Renal cortex interstitium (tissue), 15 donors: ENCODE measurements at places on chromosomes 3 and 15. TPM values are rescaled to one million over a fixed set of nuclear protein-coding genes. Genes with fewer than 3 reads are reported as not detected.

GRCh38 chr3:29453284-29454001, 172.6 kb downstream of the RBMS3 start:
- DNase-seq, result no peak

DNA sequence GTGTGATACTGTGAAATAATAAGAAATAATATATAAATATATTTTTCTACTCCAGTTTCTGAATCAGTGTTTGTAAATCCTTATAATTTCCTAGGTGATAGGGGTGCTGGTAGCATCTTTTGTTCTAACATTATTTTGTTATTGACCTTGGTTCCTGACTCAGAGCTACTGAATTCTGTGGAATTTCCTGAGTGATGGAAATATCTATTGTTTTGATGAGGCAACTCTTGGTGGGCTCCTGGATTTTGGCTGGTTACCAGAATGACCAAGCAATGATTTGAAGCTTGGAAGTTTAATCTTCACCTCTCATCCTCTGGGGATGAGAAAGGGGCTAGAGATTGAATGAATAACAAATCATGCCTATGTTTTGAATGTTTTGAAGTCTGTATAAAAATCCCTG, 377.3 kb downstream of the LPP start:
- no peak for DNase-seq

- no peak for DNase-seq
Observed at GRCh38 chr3:41710646-41711388, 251.1 kb downstream of the ULK4 start.

- no peak for DNase-seq
Observed at GRCh38 chr15:25332306-25332705, 106.5 kb downstream of the UBE3A start.

DNA sequence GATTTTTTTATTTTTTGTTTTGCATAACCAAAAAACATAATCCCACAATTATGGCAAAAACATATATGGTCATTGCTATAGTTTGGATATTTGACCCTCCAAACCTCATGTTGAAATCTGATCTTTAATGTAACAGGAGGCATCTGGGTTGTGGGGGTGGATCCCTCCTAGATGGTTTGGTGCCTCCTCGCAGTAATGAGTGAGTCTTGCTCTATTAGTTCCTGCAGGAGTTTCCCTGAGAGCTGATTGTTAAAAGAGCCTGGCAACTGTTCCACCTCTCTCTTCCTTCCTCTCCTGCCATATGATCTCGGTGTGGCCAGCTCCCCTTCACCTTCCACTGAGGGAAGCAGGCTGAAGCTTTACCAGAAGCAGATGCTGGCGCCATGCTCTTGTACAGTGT, 33.2 kb upstream of the TRIM59 start:
- DNase-seq, result no peak

DNA sequence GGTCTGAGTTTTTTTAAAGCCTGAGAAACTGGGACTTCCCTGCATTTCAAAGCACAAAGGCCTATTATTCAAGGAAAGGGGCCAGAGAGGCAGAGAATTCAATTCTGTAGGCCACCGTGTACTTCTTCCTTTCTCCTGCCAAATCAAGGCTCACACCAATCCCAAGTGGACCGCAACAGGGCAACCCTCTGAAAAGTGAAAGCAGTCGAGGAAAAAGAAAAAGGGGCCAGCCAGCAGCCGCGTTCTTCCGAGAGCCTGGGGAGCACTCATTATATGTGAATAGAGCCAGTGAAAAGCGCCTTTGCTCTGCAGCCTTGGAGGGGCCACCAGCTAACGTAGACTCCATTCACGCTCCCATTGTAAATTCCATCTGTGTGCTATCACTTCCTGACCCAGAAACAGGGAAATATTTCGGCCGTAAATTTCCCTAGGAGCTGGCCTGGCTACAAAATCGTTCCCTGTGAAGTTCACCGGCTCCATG, 45.9 kb upstream of the THUMPD3 start:
- peak; percentile 58 for DNase-seq

GRCh38 chr3:187736418-187736871, 8.8 kb downstream of the BCL6 start:
- DNase-seq, result no peak

DNA sequence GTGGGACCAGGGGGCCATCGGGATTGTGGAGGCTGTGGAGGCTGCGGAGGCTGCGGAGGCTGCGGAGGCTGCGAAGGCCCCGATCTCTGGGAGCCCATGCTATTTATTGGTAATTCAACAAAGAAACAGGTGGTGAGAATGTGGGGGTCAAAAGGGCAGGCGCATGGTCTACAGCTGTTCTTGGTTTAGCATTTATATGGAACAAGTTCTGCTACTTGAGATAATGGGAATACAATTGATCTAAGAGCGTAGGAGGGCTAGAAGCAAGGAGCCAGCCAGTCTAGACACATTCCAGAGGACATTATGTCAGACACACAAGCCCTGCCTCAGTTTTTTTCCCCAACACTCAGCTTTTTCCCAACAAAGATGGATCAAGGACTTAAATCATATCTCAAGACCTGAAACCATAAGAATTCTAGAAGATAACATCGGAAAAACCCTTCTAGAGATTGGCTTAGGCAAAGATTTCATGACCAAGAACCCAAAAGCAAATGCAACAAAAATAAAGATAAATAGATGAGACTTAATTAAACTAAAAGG, 20.1 kb downstream of the C3orf80 start:
- DNase-seq, result no peak

DNA sequence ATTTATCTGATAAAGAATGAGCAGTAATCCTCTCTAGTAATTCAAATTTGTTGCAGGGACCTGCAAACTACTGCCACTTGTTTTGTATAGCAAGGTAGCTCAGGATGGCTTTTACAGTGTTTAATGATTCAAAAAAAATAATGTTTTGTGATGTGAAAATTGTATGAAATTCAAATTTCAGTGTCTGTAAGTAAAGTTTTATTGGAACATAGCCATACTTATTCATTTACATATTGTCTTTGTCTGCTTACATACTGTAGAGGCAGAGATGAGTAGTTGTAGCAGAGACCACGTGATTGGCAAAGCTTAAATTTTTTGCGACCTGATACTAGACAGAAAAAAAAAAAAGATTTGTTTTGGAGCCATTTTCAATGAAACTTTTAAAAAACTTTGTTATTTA, 6.5 kb upstream of the UTS2B start:
- no peak for DNase-seq

DNA sequence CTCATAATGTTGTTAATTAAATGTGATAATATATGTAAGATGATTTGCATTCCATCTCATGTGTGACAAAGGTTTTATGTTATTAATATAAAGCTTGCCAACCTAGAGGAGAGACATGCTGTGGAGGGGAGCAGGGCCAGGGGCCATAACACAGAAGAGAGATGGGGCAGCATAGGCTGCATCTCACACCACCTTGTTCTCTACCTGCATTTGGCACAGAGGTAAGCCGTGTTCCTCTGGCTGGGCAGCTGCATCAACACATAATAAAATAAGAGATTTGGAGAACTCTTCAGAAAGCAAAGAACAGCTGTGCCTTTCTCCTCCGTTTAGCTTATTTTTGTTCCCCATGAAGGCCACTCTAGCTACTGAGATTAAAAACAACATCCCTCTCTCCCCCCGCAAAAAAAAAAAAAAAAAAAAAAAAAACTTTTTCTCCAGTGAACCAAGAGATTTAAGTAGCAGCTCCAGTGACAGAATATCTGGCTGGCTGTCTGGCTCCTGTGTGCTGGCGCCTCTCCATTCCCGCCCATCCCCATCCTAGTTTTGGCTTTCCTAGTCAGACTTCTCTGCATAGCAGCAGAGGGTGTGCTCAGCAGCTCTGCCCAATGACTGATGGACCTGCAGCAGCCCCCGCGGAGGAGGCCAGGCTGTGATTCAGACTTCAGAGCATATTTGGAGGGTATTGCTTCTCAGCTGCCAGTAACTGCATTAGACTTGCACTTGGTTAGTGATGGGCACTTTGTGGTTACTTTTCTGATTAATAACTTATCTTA, 52.2 kb upstream of the STXBP5L start:
- DNase-seq, result peak; percentile 38

DNA sequence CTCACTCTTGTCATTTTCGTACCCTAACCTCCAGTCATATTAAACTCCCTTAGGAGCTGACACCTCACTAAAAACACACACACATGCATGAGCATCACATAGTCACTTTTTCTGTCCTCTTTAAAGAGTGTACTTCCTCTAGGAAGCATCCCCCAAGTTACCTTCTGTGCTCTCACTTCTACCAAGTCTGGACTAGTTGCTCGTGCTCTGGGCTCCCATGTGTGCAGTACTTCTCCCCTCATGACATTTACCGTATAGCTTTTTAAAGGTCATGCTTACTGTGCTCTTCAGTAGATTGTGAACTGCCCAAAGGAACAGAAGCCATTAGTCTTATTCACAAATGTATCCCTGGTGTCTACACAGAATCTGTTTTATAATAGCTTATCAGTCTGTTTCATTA, 42.0 kb downstream of the CRYBG3 start:
- no peak for DNase-seq

DNA sequence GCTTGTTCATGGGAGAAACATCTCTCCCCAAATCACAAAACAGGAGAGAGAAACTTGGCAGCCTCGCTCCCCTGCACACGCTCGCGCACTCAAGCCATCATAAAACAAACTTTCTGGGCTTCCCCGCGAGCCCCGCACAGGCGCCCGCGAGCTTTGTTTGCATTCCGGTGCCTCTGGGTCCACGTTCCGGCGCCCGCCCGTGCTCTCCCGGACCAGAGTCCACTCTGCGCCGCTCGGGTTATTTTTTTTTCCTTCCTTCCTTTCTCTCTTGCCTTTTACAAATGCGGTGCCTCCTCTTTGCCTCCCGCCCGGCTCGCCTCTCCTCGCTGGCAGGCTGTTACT, 363 bp downstream of the MAGI1 start:
- no peak for DNase-seq

DNA sequence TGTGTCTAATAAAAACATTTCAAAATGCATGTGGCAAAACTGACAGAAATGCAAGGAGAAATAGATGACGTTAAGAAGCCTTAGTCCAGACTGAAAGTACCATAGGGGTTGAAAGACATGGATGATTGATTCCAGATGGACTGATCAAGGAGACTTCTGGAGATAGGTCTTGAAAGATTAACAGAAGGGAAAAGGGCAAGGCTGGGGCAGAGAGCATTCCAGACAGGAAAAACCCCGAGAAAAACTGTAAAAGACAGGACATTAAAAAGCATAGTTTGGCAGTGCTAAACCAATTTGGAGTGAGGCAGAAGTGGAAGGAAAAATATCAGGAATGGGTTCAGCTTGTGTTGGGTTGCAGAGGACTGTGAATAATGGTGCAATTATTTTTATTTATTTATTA, 375.2 kb upstream of the SGO1 start:
- no peak for DNase-seq

DNA sequence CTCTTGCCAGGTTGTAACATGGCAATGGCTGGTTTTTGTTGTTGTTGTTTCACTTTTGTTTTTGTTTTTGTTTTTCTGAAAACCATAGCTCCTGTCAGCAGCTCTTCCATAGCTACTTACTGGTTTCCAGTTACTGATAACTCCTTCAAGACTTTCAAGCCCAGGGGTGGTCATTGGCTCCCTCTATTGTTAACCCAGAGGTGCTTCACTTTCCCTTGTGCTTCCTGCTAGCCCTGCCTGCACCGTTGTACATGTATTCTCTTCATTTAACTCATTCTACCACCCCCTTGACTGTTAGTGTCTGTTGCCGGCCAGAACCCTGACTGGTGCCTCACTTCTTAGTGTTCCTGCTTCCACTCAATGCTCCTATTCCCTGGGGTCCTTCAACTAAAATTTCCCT, 4.2 kb upstream of the TRAT1 start:
- no peak for DNase-seq

- DNase-seq, result no peak
Observed at GRCh38 chr15:50017522-50017921, 101.5 kb downstream of the ATP8B4 start.

DNA sequence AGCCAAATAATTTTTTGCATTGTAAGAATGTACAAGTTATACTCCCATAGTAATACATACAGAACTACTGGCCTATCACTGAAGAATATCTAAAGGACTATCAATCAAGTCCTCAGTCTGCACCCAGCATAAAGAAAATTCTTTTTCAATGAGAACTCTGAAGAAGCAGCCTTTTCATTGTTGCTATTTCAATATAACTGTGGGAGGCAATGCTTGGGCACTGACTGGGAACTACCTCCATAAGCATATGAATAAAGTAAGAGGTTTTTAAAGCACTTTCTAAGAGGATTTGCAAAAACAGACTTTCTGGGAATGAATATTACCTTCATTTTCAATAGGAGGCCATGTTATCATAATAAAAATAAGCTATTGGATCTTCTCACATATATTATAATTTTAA, 24.6 kb upstream of the NECTIN3 start:
- no peak for DNase-seq

GRCh38 chr3:147618691-147619090, 209.5 kb downstream of the ZIC1 start:
- DNase-seq, result no peak

DNA sequence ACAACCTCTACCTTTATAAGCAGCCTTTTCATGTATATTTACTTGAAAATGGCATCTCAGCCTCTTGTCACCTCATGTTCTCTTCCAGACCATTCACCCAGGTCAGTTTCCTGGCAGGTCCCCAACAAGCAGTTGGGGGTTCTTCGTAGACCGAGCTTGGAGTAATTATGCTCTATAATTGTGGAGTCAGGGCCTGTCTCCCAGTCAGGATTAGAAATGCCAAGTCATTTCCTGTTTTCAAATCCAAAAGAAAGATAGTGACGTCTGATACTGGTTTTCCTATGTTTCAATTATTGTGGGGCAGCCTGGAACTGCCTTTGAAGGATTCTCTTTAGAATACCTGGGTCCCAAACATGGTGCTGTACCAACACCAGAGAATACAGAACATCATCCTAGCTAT, 430.6 kb downstream of the MECOM start:
- DNase-seq, result no peak

DNA sequence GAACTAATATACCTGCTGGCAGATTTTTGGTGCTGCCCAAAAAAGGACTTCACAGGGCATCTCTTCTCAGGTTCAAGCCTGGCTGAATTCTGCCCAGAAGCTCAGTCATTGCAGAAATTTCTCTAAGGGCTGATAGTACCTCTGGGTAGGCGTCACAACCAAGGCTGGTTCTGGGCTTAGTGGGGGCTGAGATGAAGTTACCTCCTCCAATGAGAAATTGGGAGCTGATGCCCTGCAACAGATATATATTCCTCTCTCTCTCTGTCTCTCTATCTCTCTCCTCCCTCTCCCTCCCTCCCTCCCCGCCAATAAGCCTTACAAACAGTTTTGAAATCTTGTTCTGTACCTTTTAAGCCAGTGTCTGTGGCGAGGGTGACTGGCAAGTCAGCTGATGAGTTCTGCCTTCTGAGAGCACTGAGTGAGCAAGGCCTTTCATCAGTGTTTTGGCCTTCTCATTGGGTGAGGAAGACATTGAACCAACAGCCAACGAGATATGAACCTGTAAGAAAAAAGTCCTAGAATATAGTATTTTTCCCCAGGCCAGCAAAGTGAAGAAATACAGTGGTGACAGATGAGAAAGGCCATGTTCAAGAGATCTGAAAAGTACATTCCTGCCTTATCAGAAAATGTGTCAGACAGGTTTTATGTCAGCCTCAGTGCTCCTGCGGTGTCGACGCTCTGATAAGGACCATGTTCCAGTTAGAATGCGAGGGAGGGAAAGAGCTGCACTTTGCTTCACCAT, 45.5 kb downstream of the TMEM39A start:
- DNase-seq, result no peak

- no peak for DNase-seq
Observed at GRCh38 chr15:69802432-69802831, 295.3 kb downstream of the TLE3 start.

Gene ARPIN
- polyA plus RNA-seq, result 30.3 TPM

Gene CPA3
- polyA plus RNA-seq, result 0.20 TPM

Gene SAMD7
- polyA plus RNA-seq, result not detected

Gene ZNF654
- polyA plus RNA-seq, result 22.2 TPM

Gene CCRL2
- 0.91 TPM for polyA plus RNA-seq

Gene NEK11
- 25.7 TPM for polyA plus RNA-seq

Gene LRRC31
- 0.17 TPM for polyA plus RNA-seq

Gene PLSCR2
- polyA plus RNA-seq, result 1.7 TPM

Gene SI
- polyA plus RNA-seq, result 0.29 TPM
